CD8-positive, alpha-beta memory T cell (primary cell): ENCODE measurements at places on chromosomes 16 and 17. TPM values are rescaled to one million over a fixed set of nuclear protein-coding genes. Genes with fewer than 3 reads are reported as not detected.

DNA sequence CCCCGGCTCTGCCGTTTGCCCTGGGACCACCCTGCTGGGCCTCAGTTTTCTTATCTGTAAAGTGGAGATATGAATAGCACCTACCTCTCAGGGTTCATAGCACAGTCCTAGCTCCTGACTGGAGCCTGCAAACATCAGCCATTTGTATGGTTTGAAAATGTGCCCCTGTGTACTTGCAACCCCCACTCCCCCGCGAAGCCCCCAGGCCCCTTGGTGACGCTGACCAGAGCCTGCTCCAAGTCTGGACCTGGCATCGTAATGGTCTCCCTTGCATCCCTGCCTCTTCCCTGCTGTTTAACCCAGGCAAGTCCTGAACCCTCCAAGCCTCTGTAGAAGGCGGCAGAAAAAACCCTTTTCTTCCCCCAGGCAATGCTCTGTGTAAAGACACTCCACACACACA lies 128.0 kb downstream of the IRF8 start:
- no peak for DNase-seq
- no peak overlapping the region for H3K27ac ChIP-seq
- H3K27me3 ChIP-seq, result no peaks in the 10 kb centered on the region

GRCh38 chr16:64910356-64910755 lies 211.5 kb downstream of the CDH11 start:
- H3K4me3 ChIP-seq, result no peak overlapping the region
- DNase-seq, result no peak
- no peaks in the 10 kb centered on the region for H3K4me1 ChIP-seq

GRCh38 chr17:60908324-60908723 lies 230.7 kb downstream of the BCAS3 start:
- DNase-seq, result no peak
- no peak overlapping the region for H3K4me3 ChIP-seq

DNA sequence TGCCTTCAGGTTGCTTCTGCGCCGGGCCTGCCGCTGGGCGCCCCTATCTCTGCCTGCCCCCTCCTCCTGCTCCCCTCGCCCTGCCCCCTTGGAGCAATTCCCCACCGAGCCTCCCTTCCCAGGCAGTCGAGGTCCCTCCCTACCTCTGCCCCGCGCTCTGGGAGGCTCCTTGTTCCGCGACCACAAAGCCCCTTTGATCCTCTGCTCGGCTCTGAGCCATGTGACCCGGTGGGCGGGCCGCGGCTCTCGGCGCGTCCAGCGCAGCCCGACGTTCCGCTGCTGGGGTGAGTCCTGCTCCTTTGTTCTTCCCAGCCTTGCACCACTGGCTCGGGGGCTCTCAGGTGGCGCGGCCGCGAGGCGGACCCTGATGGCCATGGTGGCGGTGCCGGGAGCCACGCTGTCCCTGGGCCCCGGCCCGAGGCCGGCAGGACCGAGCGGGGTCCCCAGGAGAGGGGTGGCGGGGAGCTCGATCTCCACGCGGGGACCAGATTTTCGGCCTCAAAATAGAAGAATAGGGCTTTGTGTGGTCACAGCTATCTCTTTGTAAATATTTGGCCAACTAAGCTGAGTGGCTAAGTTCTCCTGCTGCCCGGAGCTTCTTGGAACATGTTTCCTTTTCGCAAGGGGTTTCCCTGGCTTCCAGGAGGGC lies 310.6 kb downstream of the SEC14L1 start:
- H3K27ac ChIP-seq, result peak overlapping the region; percentile 77
- peak overlapping the region; percentile 95 for H3K4me3 ChIP-seq
- H3K36me3 ChIP-seq, result peaks cover 10% of the 10 kb centered on the region
- no peaks in the 10 kb centered on the region for H3K27me3 ChIP-seq
- peaks cover 57% of the 10 kb centered on the region for H3K4me1 ChIP-seq
- DNase-seq, result peak; percentile 71

GRCh38 chr16:89371386-89371785 lies 119.0 kb downstream of the ANKRD11 start:
- H3K4me3 ChIP-seq, result no peak overlapping the region
- DNase-seq, result no peak
- H3K36me3 ChIP-seq, result peaks cover 7% of the 10 kb centered on the region
- H3K27ac ChIP-seq, result no peak overlapping the region
- H3K27me3 ChIP-seq, result no peaks in the 10 kb centered on the region

DNA sequence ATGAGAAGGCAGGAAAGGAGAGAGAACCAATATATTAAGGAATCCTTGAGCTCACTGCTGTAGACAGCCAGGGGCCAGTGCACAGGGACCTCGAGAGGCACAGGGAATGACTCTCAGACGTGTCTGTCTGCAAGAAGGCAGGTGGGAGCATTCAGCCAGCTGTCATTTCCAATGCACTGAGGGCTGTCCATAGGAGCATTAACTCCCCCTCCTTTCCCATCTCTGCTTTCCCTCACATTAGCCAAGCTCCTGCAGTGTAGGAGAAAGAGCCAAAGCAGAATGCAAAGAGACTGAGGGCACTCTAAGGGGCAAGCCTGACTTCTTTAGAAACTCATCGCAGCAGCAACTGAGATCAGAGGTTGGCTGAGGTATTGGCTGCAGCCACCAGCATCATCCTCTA lies 218.3 kb downstream of the CDH13 start:
- no peak overlapping the region for H3K27ac ChIP-seq
- DNase-seq, result no peak
- H3K36me3 ChIP-seq, result no peaks in the 10 kb centered on the region
- no peaks in the 10 kb centered on the region for H3K4me1 ChIP-seq
- no peaks in the 10 kb centered on the region for H3K27me3 ChIP-seq
- H3K4me3 ChIP-seq, result no peak overlapping the region

GRCh38 chr17:45852535-45853297 lies 8.0 kb downstream of the SPPL2C start:
- no peak overlapping the region for H3K27ac ChIP-seq
- H3K27me3 ChIP-seq, result no peaks in the 10 kb centered on the region
- no peaks in the 10 kb centered on the region for H3K36me3 ChIP-seq
- no peaks in the 10 kb centered on the region for H3K4me1 ChIP-seq
- H3K4me3 ChIP-seq, result no peak overlapping the region

DNA sequence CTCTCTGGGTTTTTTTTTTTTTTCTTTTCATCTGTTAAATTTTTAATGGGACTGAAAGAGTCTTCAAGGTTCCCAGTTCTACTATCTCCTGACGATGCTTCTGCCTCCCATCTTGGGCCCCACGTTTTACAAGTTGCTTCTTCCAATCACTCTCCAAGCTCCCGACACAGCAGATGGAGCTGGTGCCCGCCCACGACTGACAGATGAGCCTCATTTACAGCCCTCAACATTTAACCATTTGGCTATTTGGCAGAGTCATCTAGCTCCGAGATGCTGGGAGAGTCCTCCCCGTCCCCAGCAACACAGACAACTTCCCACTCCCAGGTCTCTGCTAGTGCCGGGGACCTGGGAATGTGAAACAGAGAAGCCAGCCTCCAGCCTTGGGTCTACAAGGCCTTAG lies 276.9 kb downstream of the SHISA9 start:
- DNase-seq, result no peak
- H3K27me3 ChIP-seq, result no peaks in the 10 kb centered on the region
- H3K36me3 ChIP-seq, result no peaks in the 10 kb centered on the region
- H3K4me3 ChIP-seq, result no peak overlapping the region

- H3K4me3 ChIP-seq, result peak overlapping the region; percentile 72
- peaks cover 34% of the 10 kb centered on the region for H3K4me1 ChIP-seq
- H3K27me3 ChIP-seq, result no peaks in the 10 kb centered on the region
- peak; percentile 72 for DNase-seq
- H3K27ac ChIP-seq, result peak overlapping the region; percentile 82
Observed at GRCh38 chr17:50944054-50944901, 78.1 kb upstream of the TOB1 start.

SLC12A3 gene
- polyA plus RNA-seq, result not detected

CPHXL2 gene
- polyA plus RNA-seq, result not detected

GPRC5C gene
- not detected for polyA plus RNA-seq

FOXC2 gene
- not detected for polyA plus RNA-seq

AANAT gene
- not detected for polyA plus RNA-seq
